ENCODE measurements at places on chromosomes 16 and 17.

DNA sequence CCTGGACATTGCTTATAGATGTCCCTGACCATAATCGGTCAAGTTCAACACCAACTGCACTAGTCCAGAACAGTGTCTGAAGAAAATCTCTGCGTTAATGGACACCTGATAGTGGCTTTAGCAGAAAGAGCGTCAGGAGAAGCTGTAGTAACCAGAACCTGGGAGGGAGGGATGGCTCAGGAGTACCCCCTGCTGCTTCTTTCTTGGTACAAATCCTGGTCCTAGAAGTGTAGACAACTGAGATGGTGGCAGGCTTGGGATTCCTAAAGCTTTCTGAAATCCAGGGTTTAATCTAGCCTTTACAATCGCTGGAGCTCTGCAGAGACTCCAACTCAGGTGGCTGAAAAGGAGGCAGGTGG is 5.4 kb downstream of the MAP3K14 start:
- DNase-seq: no peak

- DNase-seq: no peak
Observed at GRCh38 chr16:88790312-88791211, 5.5 kb upstream of the PIEZO1 start.

- DNase-seq: no peak
Observed at GRCh38 chr16:50836121-50836621, 94.3 kb downstream of the CYLD start.

GRCh38 chr17:80132906-80133625 is 13.9 kb downstream of the EIF4A3 start:
- DNase-seq: no peak

DNA sequence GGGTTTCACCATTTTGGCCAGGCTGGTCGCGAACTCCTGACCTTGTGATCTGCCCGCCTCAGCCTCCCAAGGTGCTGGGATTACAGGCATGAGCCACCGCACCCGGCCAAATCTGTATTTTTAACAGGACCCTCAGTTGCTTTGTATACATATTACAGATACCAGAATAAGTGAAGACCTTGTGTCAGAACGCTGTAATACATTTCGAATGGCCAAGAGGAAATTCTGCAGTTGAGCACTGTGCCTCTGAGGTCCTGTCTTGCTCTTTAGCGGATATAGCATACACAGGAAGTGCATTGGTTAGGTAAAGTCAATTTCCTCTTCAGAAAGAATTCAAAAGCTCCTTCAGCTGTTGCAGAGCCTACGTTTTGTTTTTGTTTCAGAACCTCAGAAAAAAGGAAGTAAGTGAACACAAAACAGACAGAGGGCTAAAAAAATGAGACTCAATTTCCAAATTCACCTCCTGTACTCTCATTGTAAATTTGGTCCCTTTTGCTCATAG is 15.7 kb downstream of the CRLF3 start:
- DNase-seq: no peak

GRCh38 chr16:53626161-53626560 is 77.5 kb downstream of the RPGRIP1L start:
- DNase-seq: no peak

- DNase-seq: no peak
Observed at GRCh38 chr16:88170528-88170991, 212.2 kb upstream of the ZNF469 start.

DNA sequence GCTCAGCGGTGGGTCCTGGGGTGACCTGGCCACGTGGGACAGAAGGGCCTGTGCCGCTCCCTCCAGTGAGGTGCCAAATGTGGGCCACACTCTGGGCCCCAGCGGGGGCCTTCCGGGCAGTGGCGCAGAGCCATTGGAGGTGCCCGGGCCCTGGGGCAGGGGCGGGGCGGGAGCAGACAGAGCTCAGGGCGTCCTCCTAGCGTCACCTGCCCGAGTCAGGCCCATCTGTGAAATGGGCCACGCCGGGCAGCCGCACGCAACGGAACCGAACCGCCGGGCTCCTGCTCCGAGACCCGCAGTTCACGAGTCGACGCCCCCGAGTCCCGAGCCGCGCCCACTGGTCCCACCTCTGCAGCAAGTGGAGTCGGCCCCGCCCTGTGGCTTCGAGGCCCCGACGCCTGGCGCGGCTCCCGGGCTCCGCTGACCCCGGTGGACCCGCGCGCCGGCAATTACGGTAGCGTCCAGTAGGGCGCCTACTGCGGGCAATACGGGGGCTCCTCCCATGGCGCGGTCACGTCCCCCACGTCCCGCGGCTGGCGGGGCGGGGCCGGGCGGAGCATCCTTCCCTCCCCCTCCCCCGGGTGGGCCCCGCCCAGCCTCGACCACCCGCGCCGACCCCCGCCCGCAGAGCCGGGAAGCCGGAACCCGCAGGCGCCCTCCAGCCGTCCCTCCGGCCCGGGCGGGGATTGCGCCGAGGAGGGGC is 1.9 kb downstream of the SLC16A3 start:
- no peak for DNase-seq

- no peak for DNase-seq
Observed at GRCh38 chr16:52561910-52562741, 15.2 kb upstream of the TOX3 start.

DNA sequence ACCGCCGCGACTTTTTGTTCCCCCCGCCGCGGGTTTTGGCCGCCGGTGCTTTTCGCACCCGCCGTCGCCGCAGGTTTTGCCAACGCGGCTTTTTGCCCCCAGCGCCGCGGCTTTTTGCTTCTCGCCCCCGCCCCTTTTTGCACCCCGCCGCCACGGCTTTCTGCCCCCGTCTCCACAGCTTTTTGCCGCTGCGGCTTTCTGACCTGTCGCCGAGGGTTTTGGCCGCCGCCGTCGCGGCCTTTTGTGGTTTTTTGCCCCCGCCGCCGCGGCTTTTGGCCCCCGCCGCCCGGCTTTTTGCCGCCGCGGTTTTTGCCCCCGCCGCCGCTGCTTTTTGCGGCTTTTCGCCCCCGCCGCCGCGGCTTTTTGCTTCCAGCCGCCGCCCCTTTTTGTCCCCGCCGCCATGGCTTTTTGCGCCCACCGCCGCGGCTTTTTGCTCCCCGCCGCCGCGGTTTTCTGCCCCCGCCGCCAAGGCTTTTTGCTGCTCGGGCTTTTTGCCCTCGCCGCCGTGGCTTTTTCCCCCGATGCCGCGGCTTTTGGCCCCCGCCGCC is 151.1 kb downstream of the KCNJ18 start:
- DNase-seq: no peak

DNA sequence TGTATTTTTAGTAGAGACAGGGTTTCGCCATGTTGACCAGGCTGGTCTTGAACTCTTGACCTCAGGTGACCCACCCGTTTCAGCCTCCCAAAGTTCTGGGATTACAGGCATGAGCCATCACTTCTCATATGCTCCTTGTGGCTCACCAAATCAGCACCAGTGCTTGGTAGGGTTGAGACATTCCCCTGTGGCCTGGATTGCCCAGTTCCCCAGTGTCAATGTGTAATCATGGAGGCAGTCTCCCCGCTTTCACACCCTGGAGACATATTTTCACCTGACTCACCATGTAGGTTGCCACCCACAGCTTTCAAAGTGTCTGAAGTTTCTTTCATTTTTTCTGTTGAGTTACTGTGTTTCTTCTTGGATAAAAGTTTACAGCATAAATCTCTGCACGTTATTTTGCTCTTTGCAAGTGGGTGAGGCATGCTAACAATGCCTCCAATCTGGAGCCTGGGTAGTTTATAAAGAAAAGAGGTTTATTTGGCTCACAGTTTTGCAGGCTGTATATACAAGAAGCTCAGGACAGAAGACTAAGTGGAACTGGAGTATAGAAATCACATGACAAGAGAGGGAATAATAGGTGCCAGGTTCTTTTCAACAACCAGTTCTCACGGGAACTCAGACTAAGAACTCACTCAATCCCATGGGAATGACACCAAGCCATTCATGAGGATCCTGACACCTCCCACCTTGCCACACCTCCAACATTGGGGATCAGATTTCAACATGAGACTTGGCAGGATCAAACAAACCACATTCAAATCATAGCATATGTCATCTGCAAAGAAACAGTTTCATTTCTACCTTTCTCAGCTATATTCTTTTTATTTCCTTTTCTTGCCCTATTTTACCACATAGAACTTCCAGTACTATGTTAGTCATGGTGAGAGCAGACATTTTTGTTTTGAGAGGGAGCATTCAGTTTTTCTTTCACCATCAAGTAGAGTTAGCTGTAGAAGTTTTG is 113.2 kb downstream of the PHKB start:
- DNase-seq: no peak

DNA sequence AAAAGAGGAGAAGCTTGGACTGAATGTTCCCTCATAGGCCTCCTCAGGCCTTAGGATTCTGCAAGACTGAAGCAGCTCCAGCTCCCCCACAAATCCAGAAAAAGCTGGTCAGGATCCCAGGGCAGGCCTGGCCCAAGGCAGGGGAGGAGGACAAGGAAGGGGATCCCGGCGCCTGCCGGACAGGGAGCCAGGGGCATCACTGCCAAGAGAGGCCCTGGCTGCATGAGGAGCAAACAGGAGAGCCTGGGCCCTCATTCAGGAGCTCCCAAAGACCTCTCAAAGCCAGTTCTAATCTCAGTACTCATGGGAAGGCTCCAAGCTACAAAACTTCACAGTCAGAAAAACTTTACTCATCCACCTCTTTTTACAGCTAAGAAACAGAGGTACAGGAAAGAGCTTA is 67.3 kb downstream of the ZNF423 start:
- DNase-seq: no peak

DNA sequence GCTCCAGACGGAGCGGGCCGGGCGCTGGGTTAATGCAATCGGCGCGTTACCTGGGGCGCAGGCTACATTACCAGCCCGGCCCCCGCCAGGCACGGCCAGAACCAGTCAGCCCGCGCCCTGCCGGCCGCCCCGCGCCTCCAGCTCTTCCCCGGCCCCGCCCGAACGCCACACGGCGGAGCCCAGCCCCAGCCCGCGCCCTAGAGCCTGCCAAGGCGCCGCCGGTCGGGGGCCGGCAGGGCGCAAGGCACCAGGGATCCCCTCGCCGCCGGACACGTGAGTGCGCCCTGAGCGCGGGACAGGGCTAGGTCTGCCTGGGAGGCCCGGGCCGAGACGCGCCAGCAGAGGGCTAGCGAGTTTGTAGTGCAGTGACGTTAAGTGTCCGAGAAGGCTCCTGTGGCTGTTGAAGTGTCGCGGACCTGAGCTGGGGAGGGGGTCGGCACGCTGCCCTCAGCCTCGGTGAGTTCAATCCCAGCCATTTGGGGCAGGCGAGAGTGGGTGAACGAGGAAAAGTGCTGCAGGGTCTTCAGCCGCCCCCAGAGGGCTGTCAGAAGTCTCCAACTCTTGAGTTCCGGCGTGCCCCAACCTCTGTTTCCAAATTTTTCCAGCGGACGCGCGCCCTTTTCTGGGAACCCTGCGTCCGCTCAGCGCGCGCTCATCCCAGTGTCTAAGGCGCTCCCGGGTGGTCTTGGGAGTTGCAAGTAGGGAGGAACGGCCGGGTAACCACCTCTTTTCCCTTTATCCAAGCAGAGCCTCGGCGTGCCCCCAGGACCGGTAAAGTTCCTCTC is at the start of gene SLC6A2:
Gene SLC6A2, plus strand, starts transcription at position 92 of the 785 bp plus-strand sequence. CDS start 707 bp downstream, outside the sequence.
- DNase-seq: no peak

- DNase-seq: no peak
Observed at GRCh38 chr17:70609566-70609965, 440.2 kb downstream of the KCNJ2 start.

DNA sequence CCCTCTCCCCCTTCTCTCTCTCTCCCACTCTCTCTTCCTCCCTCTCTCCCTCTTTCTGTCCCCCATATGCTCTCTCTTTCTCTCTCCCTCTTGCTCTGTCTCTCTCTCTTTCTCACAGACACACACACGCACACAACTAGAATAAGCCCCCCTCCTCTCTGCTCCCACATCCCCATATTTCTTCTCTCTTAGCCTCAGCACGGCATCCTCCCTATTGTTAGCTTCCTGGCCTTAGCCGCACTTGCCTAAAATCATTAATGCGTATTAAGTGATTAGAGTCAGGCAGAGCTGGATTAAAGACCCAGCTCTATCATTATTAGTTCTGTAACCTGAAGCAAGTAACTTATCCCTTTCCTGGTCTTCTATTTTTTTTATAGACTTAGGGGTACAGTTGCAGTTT is 319.0 kb upstream of the C16orf82 start:
- no peak for DNase-seq

Measured in stimulated activated CD4-positive, alpha-beta T cell treated with anti-CD3 and anti-CD28 coated beads, Interleukin-1b, Interleukin-23, amount 100 ng/mL, for 1 hour (primary cell).